ENCODE measurements at places on chromosomes 4 and X. TPM values are rescaled to one million over a fixed set of nuclear protein-coding genes. Genes with fewer than 3 reads are reported as not detected.

- H3K4me1 ChIP-seq: no peaks in the 10 kb centered on the region
- no peak for DNase-seq
- H3K27me3 ChIP-seq: no peaks in the 10 kb centered on the region
- no peaks in the 10 kb centered on the region for H3K36me3 ChIP-seq
These were observed 98.1 kb downstream of the MMRN1 start for GRCh38 chr4:89992744-89993143.

DNA sequence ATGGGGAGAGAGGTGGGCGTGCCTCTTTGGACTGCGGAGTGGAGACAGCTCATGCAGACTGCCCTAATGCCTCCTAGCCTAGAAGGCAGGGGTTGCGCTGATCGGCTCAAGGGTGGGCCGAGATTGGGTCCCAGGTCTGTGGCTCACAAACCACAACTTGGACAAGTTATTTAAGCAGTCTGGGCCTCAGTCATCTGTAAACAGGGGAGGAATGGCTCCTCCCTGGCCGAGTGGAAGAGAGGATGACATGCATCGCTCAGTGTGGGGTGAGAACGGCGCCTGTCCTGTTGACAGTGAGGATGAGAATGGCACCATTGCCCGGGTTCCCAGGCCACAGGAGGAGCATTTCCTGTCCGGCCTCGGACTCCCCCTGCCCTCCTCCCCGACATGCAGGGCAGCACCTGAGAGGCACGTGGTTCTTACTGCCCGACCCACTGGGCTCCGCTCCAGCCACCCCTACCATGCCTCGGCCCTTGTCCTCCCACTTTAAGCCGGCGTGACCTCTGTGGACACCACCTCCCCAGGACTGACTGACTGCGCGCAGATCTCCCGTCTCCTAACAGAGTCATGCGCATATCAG, 40.3 kb upstream of the GRPEL1 start:
- H3K4me3 ChIP-seq: no peak overlapping the region
- no peak for DNase-seq
- no peak overlapping the region for H3K27ac ChIP-seq
- H3K4me1 ChIP-seq: no peaks in the 10 kb centered on the region
- no peaks in the 10 kb centered on the region for H3K36me3 ChIP-seq
- H3K27me3 ChIP-seq: no peaks in the 10 kb centered on the region

GRCh38 chrX:19793471-19793870, 93.9 kb downstream of the SH3KBP1 start:
- no peaks in the 10 kb centered on the region for H3K36me3 ChIP-seq
- no peaks in the 10 kb centered on the region for H3K27me3 ChIP-seq
- H3K27ac ChIP-seq: no peak overlapping the region
- H3K4me3 ChIP-seq: no peak overlapping the region

GRPEL1 gene
- total RNA-seq: 30.1 TPM

CLGN gene
- 2.9 TPM for total RNA-seq

UBE2K gene
- 35.2 TPM for total RNA-seq

SNCA gene
- total RNA-seq: 60.4 TPM

Data from lung (tissue), 17 donors.